Dermis microvascular lymphatic vessel endothelial cell (primary cell): ENCODE measurements at places on chromosomes 7 and 10. TPM values are rescaled to one million over a fixed set of nuclear protein-coding genes. Genes with fewer than 3 reads are reported as not detected.

The RASSF4 gene
- total RNA-seq: 13.1 and 23.3 TPM in 2 replicates

The BTBD16 gene
- under 0.01 TPM in 1 of 2 replicates, not detected in the other for total RNA-seq

The PNLIPRP2 gene
- not detected in 2 replicates for total RNA-seq

The HOXA7 gene
- total RNA-seq: 1.0 and 2.0 TPM in 2 replicates

The ECHS1 gene
- 72.3 and 75.7 TPM in 2 replicates for total RNA-seq

The COL17A1 gene
- 0.25 and 0.90 TPM in 2 replicates for total RNA-seq

The OR2A12 gene
- not detected in 2 replicates for total RNA-seq

The CLRN3 gene
- total RNA-seq: 0.13 and 0.25 TPM in 2 replicates

The DOCK4 gene
- total RNA-seq: 59.7 and 63.8 TPM in 2 replicates

The NEUROD6 gene
- total RNA-seq: not detected in 2 replicates

The CREB5 gene
- 3.0 and 4.7 TPM in 2 replicates for total RNA-seq

The ELFN1 gene
- total RNA-seq: 0.38 and 0.90 TPM in 2 replicates

The ACHE gene
- 1.2 and 4.3 TPM in 2 replicates for total RNA-seq

The SLC18A3 gene
- not detected in 2 replicates for total RNA-seq

The GET4 gene
- total RNA-seq: 30.3 and 43.0 TPM in 2 replicates

The SLC18A2 gene
- total RNA-seq: under 0.01 TPM in 1 of 2 replicates, not detected in the other

The SHTN1 gene
- 1.5 and 2.1 TPM in 2 replicates for total RNA-seq

The HOXA9 gene
- 3.2 and 4.7 TPM in 2 replicates for total RNA-seq

The PUS7 gene
- 17.2 and 19.7 TPM in 2 replicates for total RNA-seq

The VWDE gene
- total RNA-seq: under 0.01 TPM in 2 replicates

The PTF1A gene
- total RNA-seq: not detected in 2 replicates

The C7orf33 gene
- not detected in 2 replicates for total RNA-seq
